ENCODE measurements at places on chromosomes 1 and 21.

GRCh38 chr1:203171341-203172183 is 4.1 kb downstream of the MYBPH start:
- no peak for DNase-seq

- DNase-seq: no peak
These were observed 108.0 kb downstream of the DUSP10 start for GRCh38 chr1:221633841-221634409.

DNA sequence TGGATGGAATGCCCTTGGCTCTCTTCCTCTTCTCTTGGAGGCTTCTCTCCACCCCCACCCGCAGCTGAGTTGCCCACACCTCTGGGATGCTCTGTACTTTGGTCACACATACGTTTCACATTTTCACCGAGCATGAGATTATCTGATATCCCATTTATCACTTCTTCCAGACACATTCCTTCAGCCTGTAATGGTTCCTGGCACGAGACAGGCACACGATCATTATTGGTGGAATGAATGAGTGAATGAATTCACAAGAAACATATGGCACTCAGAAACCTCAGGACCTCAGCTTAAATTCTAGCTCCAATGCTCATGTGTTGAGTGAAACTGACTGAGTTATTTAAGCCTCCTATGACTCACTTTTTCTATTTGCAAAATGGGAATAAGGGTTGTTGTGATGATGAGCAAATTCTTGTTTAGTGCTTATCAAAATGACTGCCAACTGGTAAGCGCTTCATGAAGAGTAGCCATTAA is 242.7 kb upstream of the JUN start:
- DNase-seq: no peak

GRCh38 chr1:180311011-180311730 is 81.1 kb downstream of the LHX4 start:
- no peak for DNase-seq

DNA sequence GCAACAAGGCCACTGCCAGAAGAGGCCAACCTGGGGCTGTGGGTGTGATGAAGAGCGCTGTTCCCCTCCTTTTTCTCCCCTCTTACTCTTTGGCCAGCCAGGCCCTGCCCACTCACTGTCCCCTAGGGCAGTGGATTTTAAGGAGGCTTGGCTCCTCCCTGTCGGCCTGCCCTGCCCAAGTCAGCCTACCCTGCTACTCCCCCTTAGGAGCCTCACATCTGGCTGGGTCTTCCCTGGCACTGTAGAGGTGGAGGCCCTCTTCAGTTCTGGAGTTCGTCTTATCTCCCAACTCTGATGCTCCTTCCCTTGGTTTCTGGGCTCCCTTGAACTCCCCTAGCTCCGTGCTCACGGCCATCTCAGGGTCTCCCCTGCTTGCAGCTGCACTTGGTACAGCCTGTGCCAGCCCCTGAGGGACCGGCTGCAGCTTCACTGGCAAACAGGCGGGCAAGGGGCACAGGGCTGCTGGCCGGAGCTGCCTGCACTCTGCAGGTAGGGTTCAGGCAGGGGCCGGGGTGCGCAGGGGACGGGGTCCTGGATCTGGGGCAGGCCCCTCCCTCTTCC is 4.0 kb downstream of the AMPD2 start:
- DNase-seq: no peak

DNA sequence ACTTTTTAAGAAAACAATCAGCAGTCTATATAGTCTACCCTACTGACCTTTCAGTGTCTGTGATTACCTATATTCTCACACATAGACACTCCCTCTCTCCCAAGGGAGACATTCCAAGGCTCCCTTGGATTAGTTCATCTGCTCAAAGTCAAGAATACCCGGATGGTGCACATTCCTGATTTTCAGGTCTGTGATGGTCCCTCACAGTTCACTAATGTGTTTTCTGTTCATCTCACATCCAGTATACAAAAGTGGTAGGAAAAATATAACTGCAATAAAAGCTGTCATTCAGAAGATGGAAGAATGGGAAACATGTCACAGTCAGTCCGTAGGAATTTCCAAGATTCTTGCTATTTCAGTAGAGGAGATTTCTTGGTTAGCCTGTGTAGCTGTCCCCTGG is 224.1 kb upstream of the CACYBP start:
- DNase-seq: no peak

DNA sequence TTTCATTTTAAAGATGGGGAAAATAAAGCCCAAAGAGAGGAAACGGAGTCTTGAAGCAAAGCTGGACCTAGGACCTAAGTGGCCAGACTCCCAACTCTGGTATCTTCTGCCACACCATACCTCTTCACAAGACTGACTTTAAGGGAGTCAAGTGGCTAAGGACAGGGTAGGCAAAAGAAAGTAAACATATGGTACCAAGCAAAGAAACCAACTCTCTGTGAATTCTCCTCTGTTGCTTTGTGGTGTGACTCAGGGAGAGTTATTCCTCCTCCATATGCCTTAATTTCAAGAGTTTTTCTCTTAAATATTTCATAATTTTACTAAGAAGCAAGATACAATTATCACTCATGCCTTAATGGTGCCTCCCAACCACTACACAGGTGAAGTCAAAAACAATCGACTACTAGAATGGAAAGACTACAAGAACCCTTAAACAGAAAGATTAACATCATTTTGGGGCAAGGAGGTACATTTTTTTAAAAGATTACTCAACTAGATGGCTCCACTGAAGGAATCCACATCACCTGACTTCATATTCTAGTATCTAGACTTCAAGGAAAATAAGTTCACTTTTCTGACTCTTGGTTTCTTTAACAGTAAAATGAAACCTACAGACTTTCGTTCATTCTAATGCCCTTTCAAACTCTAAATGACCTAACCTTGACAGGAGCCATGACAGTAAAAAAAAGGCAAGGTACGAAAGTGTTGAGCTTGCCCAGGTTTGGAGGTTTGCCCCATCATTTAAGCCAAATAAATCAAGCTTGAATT is 44.2 kb downstream of the LUZP1 start:
- DNase-seq: no peak

GRCh38 chr1:55423376-55423775 is 208.2 kb upstream of the USP24 start:
- no peak for DNase-seq

DNA sequence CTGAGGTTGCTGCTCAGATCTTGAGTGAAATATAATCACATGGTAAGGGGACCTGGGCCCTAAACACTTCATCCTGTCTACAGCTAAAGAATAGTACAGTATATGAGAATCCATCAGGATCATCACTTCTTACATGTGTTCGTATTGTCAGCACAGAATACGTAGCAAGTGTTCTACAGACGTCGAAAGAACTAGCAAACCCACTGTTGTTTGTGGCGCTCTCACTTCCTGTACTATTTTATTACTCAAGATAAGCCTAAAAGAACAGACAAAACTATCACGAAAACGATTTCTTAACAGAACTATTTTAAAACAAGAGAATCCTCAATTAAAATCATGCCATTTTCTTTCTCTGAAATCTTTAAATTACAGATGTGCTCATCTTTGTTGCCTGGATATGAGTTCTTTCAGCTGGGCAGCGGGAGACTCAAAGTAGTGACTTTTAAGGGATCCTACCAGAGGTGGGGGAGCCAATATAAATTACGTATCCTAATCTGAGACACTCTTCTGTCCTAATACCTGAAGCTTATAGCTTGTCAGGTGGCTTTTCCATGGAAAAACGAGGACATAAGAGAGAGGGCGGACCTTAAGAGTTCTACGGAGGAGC is 724 bp downstream of the ST7L start:
- peak; percentile 44 for DNase-seq

DNA sequence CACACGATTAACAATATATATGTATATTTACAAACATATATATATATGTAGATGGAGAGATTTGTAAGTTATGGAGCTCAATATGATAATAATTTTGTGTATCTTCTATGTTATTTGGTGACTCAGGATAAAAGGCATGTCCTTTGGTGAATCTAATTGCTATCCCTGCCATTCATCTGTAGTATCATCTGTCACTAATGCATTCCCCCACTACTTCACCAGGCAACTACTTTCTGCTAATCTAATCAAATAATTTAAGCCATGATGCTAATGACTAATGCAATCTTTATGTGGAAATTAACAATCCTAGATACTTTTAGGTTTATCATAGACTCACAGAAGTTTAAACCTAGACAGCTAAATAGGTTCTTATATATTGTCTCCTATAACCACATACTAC is 1074.5 kb downstream of the PLA2G4A start:
- DNase-seq: no peak

Measured in inflammatory macrophage (primary cell).